OCI-LY7 (cell line): ENCODE measurements at places on chromosomes 6 and 20.

GRCh38 chr20:36932476-36933426, 18.8 kb downstream of the SAMHD1 start:
- DNase-seq: no peak

DNA sequence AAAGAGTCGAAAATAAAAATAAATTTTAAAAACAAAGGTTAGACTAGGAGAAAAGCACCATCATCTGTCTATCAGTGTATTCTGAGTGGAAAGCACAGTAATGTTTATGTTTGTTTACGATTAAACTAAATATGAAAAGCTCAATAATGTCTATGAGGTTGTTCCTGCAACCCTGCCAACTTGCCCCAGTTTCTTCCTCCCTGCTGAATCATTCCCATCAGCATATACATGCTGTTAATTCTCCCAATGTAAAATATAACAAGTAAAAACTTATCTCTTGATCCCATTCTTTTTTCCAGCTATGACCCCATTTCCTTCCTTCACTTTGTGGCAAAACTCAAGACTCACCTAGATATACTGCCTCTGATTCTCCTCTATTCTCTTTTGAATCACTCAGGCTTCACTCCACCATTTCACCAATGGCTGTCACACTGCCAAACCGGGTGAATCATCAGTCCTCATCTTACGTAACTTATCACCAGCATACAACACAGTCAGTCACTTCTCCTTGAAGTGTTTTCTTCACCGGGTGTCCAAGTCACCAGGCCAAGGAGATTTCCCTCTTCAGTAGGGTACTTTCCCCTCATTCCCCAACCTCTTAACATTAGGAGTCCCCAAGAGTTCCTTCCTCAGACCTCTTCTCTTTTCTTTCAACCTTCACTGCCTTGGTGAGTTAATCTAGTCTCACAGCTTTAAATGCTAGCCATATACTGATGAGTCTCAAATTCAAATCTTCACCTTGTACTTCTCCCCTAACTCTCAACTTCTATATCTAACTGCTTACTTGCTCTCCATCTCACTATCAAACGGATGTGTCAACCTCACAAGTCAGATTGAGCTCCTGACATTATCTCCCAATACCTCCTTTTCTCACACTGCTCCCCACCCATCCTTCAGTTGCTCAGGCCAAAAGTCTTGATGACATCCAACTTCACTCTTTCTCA, 6.2 kb downstream of the TMEM242 start:
- DNase-seq: no peak

GRCh38 chr6:63261820-63262219, 50.6 kb downstream of the FKBP1C start:
- DNase-seq: no peak

DNA sequence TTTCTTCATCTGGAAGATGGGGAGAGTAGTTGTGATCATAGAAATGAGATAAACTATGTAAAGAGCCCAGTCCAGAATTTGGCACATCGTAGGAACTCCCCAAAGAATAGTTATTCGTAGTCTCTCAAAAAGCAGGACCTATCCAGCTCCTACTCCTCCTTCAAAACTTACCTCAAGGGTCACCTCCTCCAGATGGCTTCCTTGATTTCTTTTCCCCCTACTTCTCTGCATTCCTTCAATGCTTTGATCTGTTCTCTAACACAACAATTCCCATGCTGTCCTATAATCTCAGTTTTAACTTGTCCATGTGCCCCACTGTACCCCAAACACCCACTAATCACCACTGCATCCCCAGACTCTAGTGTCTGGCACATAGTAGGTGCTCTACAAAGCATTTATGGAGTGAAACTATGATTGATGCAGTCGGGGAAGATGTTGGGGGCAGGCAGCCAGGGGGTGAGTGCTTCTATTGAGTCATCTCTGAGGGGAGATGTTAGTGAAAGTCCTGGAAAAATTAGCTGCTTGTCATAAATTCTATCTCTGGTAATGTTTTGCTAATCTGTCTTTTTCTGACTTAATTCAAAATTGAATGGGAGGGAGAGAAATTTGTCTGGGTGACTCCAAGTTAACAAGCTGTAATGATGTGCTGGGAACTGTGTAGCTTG, 181.3 kb upstream of the KCNG1 start:
- DNase-seq: no peak

- DNase-seq: no peak
Measured at GRCh38 chr6:157445277-157446009, 64.5 kb downstream of the ZDHHC14 start.

- no peak for DNase-seq
Measured at GRCh38 chr6:35417979-35418661, 34.0 kb upstream of the FANCE start.
